ENCODE measurements at places on chromosomes 4 and X.

- no peak for DNase-seq
Measured at GRCh38 chr4:156915221-156915620, 56.4 kb downstream of the PDGFC start.

DNA sequence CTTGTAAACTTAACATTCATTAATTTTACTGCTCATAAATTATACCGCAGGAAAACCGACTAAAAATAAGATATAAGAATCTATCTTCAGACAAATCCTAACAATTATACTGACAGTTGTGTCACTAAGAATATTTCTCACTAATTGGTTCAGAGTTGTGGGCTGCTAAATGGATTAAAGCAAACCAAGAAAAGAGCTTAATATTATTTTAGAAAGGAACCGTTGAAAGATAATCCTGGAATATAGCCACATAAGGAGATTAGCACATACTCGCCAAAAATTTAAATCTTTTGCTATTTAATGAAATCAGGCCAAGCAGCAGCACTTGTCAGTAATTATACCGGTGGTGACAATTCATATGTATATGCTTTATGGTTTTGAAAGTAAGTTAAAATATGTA is 132.8 kb downstream of the SLIT2 start:
- DNase-seq, result no peak

DNA sequence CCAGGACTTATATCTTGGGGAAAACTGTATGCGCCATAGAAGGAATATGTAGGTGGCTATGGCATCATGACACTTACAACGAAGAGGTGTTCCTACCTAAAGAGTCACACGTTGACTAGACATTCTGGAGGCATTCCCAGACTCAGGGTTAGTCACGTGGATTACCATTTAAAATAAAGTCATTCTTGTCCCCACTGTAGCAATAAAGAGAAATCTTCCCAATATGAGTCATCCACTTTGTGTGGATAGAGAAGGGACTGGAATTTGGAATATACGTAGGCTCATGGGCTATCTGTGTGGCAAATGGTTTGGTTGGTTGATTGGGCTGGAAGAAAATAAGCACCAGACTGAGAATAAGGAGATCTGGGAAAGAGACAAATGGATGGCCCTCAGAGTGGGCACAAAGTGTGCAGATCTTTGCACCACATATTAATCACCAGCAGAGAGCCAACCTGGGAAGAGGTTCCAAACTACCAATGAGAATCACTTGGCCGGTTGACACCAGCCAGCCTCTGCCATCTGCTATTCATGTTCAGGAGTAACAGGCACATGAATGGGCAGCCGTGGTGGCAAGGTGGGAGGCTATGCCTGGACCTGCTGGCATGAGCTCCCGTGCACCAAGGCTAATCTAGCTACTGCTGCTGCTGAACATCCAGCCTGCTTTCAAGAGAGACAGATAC is 41.0 kb downstream of the MTNR1A start:
- DNase-seq, result peak; percentile 5

DNA sequence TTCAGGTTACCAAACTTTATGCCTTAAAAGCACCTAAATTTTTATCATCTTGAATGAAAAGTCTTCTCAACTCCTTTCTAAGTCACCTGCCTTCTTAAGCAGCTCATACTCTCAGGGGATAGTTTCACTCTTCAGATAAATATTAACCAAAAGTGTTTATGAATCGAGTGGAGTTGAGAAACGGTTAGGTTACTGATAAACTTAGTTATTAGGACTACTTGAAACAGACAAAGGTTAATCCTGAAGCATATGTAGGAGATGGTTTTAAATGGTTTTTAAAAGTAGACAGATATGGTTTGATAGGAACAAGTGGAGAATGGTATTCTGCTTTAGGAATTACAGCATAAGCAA is 32.8 kb downstream of the CLDN22 start:
- DNase-seq, result no peak

- no peak for DNase-seq
Measured at GRCh38 chr4:5112333-5113095, 61.2 kb downstream of the STK32B start.

DNA sequence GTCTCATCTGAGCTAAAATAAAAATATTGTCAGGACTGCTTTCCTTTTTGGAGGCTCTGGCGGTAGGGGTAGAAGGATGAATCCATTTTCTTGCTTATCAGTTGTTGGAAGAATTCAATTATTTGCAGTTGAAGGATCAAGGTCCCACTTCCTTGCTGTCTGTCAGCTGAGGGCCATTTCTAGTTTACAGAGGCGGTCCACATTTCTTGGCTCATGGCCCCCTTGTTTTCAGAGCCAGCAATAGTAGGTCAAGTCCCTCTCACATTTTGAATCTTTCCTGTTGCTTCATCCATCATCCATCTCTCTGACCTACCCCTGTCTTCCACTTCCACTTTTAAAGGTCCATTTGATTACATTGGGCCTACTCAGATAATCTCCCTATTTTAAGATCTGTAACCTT is 1099.3 kb upstream of the DIAPH2 start:
- no peak for DNase-seq

GRCh38 chrX:12488771-12489170 is 302.4 kb upstream of the PRPS2 start:
- no peak for DNase-seq

GRCh38 chr4:136687118-136687517 is 845.2 kb downstream of the PCDH18 start:
- no peak for DNase-seq

DNA sequence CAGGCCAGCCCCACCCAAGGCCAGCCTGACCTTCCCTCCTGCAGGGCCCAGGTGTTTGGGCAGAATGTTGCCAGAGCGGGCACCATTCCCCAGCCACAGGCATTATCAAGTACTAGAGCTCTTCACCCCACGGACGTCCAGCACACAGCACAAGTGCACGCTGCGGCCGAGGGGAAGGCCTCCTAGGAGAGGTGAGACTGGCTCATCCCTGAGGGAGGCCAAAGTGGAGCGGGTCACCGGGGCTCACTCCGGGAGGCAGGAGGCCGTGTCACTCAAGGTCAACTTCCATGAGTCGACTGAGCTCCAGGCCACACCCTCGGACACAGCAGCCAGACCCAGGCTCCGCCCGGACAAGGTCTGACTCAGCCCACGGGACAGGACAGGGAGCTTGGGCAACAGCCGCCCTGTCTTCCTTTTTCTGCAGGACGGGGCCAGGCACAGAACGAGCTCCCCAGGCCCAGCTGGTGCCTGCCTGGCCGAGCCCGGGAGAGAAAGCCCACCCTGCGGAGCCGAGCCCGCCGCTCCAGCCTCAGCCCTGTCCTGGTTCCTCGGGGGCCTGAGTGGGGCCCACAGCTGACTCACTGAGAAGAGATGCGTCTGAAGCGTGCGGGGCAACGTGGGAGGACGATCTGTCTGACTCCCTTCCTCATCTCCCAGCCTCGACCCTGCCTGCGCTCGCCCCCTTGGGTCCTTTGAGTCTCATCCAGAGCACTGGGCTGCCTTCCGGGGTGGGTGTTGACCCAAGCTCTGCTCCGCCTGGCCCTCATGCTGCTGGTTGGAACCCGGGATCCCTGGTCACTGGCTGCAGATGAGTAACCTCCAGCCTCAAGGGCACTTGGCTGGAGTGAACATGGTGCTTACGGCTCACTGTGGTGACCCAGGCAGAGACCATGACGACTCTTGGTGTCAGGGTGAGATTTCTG is 1.6 kb downstream of the SLC49A3 start:
- peak; percentile 77 for DNase-seq

DNA sequence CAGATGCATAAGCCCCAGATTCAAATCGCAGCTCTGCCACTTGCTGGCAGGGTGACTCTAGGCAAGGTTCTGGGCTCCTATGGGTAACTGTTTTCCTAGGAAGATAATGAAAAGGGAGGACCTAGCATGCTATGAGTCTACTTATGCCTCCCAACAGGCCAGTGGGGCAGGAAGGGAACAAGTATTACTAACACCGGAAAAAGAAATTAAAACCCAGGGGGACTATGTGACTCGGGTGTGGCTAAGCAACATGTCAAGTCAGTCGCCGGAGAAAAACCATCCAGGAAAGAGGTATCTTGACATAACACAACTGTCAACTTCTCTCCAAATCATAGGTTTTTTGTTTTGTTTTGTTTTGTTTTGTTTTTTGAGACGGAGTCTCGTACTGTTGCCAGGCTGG is 45.5 kb upstream of the RBPJ start:
- DNase-seq, result no peak

GRCh38 chr4:146098397-146098796 is 77.1 kb upstream of the LSM6 start:
- DNase-seq, result no peak

- DNase-seq, result no peak
Measured at GRCh38 chr4:58749206-58749605, 1639.0 kb upstream of the IGFBP7 start.

DNA sequence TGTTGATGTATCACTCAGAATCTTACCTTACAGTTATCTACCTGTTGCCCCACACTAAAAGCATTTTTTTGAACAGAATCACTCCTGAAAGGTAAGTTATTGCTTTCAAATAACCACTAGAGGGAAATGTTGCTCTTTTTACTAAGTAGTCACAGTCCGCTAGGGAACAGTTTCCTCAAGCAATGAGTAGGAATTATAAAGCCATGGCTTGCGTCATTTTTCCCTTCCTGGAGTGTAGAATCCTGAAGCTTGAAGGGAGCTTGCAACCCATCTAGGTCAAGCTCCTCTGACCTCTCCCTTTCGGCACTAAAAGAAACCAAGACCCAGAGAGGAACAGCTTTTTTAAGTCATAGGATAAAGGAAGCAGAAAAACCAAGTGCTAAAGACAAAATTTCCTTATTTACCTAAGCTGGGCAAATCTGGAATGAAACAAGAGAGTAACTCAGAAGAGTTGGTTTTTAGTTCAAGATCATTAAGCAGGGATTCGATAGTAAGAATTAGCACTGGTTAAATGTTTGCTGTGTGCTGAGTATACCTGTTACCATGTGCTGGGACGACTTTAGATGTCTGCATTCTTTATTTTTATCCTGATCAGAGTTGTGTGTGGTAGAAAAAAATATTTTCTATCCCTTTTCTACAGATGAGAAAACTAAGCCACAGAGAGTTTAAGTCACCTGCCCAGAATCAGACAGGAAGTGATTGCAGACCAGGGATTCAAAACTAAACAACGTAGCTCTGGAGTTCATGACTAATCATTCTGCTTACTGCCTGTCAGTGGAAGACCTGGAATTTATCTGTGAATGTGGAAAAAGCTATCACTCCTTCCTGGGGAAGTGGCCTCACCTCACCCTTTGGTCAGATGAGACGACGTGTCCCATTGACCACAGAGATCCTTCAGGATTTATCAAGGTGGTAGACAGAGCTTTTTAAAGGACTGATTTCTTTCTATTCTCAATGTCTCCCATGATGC is 631.5 kb downstream of the RAB28 start:
- peak; percentile 52 for DNase-seq

DNA sequence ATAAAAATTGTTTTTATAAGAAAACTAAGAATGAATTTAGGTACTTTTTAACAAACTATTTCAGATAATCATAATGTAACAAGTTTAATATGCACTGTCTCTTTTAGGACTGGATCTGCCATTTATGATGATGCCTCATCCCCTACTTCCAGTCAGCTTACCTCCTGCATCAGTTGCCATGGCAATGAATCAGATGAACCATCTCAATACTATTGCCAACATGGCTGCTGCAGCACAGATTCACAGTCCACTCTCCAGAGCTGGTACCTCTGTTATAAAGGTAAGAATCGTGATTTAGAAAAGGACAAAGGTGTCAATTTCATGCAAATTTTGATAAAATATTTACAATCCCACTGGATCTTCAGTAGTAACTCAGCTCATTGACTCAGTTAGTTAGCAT is 566.2 kb downstream of the DACH2 start:
- DNase-seq, result no peak

GRCh38 chr4:128107766-128108165 is 46.7 kb downstream of the LARP1B start:
- DNase-seq, result peak; percentile 83

DNA sequence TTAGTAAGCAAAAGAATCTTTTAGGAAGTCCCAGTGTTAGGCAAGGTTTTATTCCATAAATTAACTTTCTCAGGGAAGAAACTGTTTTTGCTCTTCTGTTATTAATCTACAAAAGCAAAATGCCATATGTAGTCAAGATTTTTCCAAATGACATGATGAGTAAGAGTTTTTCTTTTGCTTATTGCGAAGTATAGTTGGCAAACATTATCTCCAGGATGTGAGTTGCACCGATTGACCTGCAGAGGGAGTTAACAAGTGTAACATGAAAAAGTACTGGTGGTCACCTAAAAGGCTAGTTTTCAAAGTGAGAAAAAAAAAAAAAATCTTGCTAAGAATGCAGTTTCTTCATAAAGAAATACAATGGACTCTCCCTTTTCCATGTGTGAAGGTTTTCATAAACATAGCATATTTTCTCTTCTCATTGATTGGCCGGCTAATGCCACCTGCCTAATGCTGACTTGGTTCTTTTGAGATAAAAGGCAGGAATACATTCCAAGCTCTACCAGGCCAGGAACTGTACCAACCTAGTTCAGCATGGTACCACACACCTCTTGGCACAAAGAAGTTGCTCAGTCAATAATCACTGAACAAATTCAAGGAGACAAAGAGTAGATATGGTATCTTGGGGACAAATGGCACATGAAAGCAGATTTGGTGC is 100.2 kb downstream of the LNX1 start:
- DNase-seq, result peak; percentile 93

- DNase-seq, result peak; percentile 3
Measured at GRCh38 chr4:105637408-105638176, 70.9 kb downstream of the INTS12 start.

- DNase-seq, result no peak
Measured at GRCh38 chr4:40305328-40306170, 29.6 kb upstream of the CHRNA9 start.

DNA sequence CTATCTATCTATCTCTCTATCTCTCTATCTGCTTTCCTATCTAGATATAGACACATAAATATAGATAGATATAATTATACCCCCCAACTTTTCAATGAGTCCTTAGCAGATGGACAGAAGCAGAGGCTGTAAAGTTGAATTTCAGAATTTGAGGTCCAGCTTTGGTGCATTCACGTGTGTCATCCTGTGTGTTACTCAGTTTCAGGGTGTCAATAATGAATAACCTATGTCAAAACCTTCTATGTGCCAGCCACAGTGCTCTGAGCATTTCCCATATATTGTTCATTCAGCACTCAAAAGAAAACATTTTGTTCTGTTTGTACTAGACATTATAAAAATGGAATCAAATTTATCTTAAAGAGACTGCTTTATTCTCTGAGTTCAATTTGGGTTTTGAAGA is 310.0 kb downstream of the ARHGAP24 start:
- no peak for DNase-seq

GRCh38 chr4:38678078-38678477 is 14.1 kb downstream of the KLF3 start:
- peak; percentile 100 for DNase-seq

- peak; percentile 54 for DNase-seq
Measured at GRCh38 chr4:168707205-168707604, 210.4 kb downstream of the PALLD start.

- DNase-seq, result no peak
Measured at GRCh38 chrX:16039834-16040233, 83.5 kb upstream of the GRPR start.

DNA sequence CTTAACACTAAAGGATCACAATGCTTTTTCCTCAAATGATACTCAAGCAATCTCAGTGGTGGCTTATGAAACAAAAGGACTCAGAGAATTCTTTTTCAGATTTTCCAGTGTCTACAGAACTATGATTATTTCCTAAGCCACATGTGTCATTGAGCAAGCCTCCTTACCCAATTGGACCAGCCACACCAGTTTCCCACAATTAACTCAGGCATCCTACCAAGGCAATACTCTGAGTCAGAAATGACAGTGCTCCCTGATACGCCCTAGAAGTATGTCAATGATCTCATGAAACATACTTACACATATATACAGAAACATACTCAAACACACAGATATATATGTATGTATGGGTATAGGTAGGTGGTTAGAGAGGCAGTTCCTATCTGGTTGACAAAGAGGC is 4.8 kb downstream of the ADAMTS3 start:
- peak; percentile 54 for DNase-seq

Data from IMR-90 (cell line).